ENCODE measurements at places on chromosomes 7 and 10. TPM values are rescaled to one million over a fixed set of nuclear protein-coding genes. Genes with fewer than 3 reads are reported as not detected.
A peak's percentile ranks its signal among the peaks of the same experiment; 100 is the strongest.

The ENKUR gene
- total RNA-seq: 0.11 TPM

The OR9A2 gene
- total RNA-seq: not detected

The CPXM2 gene
- not detected for total RNA-seq

The WIPF3 gene
- not detected for total RNA-seq

The CACUL1 gene
- 20.1 TPM for total RNA-seq

The ITIH5 gene
- not detected for total RNA-seq

DNA sequence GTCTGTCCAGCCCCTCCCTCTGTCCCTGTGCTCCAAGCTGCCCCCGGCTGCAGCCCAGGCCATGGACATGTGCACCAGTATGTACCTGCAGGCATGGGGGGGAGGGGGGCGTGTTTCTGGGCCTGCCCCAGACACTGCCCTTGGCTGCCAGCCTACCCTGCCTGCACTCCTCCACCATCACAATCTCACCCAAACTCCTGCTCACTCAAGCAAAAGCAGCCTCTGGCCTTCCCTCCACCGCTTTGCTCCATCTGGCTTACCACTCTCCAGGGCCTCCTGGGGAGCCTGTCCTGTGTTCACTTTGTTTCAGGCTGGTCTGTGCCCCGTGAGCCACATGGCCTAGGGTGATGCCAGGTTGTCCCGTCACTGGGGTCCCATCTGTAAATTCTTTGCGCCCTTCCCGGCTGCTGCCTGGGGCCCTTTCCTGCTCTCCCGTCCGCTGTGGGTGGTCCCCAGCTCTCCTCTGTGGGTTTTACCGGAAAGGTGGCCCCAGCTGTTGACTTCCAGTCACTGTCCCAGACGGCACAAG lies 33.3 kb upstream of the PPIF start:
- no peak overlapping the region for H3K27ac ChIP-seq
- peaks cover 34% of the 10 kb centered on the region for H3K4me1 ChIP-seq
- H3K27me3 ChIP-seq: no peaks in the 10 kb centered on the region
- DNase-seq: no peak
- peaks cover 17% of the 10 kb centered on the region for H3K36me3 ChIP-seq
- no peak overlapping the region for H3K4me3 ChIP-seq

- DNase-seq: no peak
- H3K4me3 ChIP-seq: no peak overlapping the region
- peaks cover 65% of the 10 kb centered on the region for H3K36me3 ChIP-seq
- no peaks in the 10 kb centered on the region for H3K27me3 ChIP-seq
- peaks cover 67% of the 10 kb centered on the region for H3K4me1 ChIP-seq
- H3K27ac ChIP-seq: no peak overlapping the region
Observed at GRCh38 chr10:28595613-28596012, 62.7 kb downstream of the WAC start.

GRCh38 chr10:98516352-98516751 lies 69.6 kb upstream of the HPS1 start:
- DNase-seq: no peak
- no peak overlapping the region for H3K4me3 ChIP-seq
- H3K36me3 ChIP-seq: no peaks in the 10 kb centered on the region
- H3K27me3 ChIP-seq: peaks cover 25% of the 10 kb centered on the region
- H3K4me1 ChIP-seq: no peaks in the 10 kb centered on the region

DNA sequence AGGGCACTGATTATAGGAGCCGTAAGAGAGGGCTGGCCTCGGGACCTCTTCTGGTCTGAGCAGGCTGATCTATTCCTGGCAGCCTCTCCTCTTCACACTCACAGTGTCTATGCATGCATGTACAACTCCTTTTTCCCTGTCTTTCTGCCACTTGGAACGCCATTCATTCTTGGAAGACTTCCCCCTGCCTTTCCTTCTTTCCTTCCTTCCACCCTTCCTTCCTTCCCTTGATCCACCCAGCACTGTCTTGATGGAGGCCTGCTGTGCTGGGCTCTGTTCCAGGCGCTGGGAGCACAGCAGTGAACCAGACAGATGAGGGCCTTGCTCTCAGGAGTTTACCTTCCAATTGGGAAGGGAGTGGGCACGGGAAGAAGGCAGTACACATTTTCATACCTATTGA lies 114.8 kb downstream of the SH3PXD2A start:
- H3K27ac ChIP-seq: no peak overlapping the region
- no peaks in the 10 kb centered on the region for H3K27me3 ChIP-seq
- no peaks in the 10 kb centered on the region for H3K36me3 ChIP-seq
- DNase-seq: no peak

DNA sequence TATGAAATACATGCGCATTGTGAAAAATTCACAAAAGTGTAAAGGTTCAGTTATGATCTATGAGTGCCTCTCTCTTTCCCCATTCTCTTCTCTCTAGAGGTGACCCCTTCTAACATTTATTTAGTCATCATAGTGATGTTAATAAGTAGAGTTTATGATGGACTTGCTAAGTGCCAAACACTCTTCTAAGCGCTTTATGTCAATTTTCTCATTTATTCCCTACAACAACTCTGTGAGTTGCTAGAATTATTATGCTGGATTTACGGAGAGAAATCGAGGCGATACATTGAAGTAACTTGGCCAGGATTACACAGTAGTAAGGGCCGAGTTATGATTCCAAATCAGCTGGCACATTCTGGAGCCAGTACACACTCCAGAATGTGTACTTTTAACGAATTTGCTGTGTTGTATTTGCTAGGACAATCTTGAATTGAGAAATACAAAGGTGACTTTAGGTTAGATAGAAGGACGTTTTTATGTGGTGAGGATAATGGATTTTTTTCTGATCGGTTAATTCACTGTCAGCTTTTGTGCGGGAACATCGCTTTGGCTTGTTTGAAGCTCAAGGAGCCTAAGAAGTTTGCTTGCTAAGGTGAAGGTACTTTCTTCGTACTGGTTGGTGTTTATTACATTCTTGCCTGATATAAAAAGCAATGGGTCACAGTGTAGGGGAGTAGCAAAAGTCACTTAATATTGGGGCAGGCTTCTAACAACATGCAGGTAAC lies 1.4 kb downstream of the ATRNL1 start:
- no peak overlapping the region for H3K27ac ChIP-seq
- H3K27me3 ChIP-seq: peaks cover 34% of the 10 kb centered on the region
- H3K36me3 ChIP-seq: no peaks in the 10 kb centered on the region

DNA sequence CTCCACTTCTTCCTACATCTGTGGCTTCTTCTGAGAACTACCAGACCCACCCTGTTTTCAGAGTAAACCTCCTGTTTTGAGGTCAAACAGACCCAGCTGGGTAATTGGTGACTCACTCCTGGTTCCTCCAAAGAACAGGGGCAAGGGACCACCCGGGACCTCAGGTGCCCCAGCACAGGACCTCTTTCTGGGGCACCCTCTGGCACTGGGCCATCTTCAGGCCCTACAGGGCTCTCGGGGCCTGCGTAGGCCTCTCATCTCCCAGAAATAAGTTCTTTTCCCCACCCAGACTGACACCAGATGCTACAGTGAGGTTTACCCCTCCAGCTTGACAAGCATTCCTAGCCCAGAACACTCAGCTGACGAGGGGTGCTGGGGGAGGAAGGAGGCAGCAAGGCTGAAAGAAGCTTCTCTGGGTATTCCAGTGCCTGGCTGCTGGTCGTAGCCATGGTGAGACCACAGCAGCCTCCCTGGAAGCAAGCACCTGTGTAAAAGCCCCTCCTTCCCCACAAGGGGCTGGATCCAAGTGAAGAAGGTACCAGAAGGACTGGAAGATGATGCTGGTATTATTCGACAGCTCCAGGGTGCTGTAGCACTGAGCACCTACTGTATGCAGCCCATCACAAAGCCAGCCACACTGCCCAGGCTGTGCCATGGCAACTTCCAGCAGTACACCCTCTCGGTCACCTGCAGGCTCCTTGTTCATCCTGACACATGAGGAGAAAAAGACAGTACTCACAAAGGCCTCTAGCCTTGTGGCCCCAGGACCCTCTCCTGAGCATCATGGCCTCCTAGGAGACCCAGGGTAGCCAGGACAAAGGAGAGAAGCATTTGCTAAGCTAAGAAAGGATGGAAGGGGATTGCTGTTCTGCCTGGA lies 47.4 kb downstream of the ALOX5 start:
- no peak for DNase-seq
- H3K36me3 ChIP-seq: no peaks in the 10 kb centered on the region
- peaks cover 4% of the 10 kb centered on the region for H3K27me3 ChIP-seq
- no peak overlapping the region for H3K4me3 ChIP-seq
- H3K4me1 ChIP-seq: peaks cover 35% of the 10 kb centered on the region
- peak overlapping the region; percentile 49 for H3K27ac ChIP-seq

DNA sequence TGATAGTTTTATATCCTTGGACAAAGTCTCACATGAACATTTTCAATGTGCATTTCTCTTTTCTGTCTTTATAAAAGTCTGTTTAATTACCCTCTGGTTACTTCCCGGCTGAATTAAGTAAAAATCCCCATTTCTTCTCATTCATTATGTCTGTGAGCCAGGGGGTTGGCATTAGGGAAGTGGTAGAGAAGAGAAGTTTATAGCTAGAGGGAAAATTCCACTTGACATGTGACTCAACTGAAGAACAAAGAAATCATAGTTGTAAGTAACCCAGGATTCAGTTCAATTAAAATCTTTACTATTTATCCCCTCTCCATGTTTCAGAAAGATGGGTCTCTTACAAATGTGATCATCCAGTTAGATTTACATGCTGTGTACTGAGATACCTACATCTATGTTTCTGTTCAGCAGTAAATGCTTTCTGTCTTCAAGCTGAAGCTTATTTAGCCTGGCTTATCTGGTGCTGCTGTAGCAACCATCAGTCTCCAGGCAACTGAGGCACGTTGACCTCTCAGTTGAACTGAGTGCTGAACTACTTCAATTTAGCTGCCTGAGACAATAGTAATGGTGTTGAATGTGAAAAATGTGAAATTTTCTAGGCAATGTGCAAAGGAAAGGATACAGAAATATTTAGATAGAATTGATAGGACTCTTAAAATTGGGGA lies 181.6 kb downstream of the MLLT10 start:
- peaks cover 17% of the 10 kb centered on the region for H3K4me1 ChIP-seq
- no peak for DNase-seq
- no peak overlapping the region for H3K27ac ChIP-seq
- no peak overlapping the region for H3K4me3 ChIP-seq
- H3K36me3 ChIP-seq: peaks cover 30% of the 10 kb centered on the region

- DNase-seq: peak; percentile 21
- H3K4me1 ChIP-seq: peaks cover 3% of the 10 kb centered on the region
- H3K4me3 ChIP-seq: no peak overlapping the region
- no peaks in the 10 kb centered on the region for H3K27me3 ChIP-seq
Observed at GRCh38 chr10:46096909-46097575, 51.0 kb upstream of the MSMB start.

DNA sequence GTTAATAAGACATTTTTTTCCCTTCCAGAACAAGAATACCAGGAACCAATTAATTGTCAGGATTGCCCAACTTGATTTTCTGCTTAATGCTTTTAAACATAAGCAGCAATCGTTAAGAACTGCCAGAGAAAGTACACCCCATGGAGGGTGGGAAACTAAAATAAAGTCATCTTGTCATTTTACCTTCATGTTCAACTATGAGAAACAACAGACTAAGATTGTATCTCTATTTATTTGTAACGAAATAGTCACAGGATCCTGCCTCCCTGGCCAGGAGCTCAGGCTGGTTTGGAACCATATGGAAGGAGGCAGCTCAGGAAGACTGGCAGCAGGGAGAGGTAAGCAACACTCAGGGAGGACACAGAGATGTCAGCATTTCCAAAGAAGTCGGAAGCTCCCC lies 129.6 kb downstream of the TNS3 start:
- H3K36me3 ChIP-seq: no peaks in the 10 kb centered on the region
- no peak overlapping the region for H3K4me3 ChIP-seq
- H3K27me3 ChIP-seq: no peaks in the 10 kb centered on the region
- no peak overlapping the region for H3K27ac ChIP-seq
- DNase-seq: no peak

DNA sequence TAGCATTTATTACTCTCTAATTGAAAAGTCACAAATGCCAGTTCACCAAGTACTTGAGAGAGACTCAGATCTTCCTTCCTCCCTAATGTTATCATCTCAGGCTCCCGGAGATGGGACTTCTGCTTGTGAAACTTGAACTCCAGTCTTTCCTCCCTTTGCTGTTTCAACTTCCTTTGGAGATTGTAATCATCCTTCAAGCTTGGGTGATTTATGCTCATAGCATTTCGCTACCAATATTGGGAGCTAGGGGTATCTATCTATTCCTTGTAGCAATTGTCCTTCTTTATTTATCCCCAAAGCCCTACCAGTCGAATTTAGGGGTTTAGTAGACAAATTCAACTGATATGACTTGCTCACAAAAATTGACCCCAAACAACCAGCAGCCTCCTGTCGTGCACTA lies 117.9 kb upstream of the STARD3NL start:
- no peak overlapping the region for H3K4me3 ChIP-seq
- H3K36me3 ChIP-seq: no peaks in the 10 kb centered on the region
- no peak for DNase-seq
- H3K27me3 ChIP-seq: peaks cover 2% of the 10 kb centered on the region
- no peaks in the 10 kb centered on the region for H3K4me1 ChIP-seq
- no peak overlapping the region for H3K27ac ChIP-seq

- no peaks in the 10 kb centered on the region for H3K36me3 ChIP-seq
- peaks cover 30% of the 10 kb centered on the region for H3K4me1 ChIP-seq
- H3K27ac ChIP-seq: peak overlapping the region; percentile 9
- no peak for DNase-seq
- no peak overlapping the region for H3K4me3 ChIP-seq
Observed at GRCh38 chr10:3420527-3421469, 248.2 kb upstream of the PITRM1 start.

DNA sequence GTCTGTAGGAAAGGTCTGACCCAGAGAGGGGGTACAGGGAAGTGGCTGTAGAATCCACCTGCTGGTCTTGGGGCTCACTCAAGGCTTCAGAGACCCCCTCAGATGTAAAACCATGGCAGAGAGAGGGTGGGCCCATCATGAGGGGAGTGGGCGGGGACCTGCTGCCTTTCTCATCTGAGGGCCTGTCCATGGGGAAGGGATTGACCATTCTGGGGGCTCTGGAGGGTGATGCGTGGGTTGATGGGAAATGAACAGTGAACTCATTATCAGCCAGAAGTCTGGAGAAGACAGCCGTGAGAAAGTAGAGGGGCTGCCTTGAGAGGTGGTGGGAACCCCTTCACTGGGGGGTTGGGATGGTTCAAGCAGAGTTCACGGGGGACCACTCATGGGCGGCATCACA lies 66.8 kb downstream of the MINDY4 start:
- H3K4me1 ChIP-seq: no peaks in the 10 kb centered on the region
- H3K27me3 ChIP-seq: no peaks in the 10 kb centered on the region
- no peak overlapping the region for H3K27ac ChIP-seq
- no peak for DNase-seq
- peaks cover 10% of the 10 kb centered on the region for H3K36me3 ChIP-seq
- H3K4me3 ChIP-seq: no peak overlapping the region

- no peaks in the 10 kb centered on the region for H3K36me3 ChIP-seq
- no peaks in the 10 kb centered on the region for H3K27me3 ChIP-seq
- no peak for DNase-seq
- no peak overlapping the region for H3K4me3 ChIP-seq
Observed at GRCh38 chr10:45561952-45562351, 110.6 kb downstream of the ZFAND4 start.

DNA sequence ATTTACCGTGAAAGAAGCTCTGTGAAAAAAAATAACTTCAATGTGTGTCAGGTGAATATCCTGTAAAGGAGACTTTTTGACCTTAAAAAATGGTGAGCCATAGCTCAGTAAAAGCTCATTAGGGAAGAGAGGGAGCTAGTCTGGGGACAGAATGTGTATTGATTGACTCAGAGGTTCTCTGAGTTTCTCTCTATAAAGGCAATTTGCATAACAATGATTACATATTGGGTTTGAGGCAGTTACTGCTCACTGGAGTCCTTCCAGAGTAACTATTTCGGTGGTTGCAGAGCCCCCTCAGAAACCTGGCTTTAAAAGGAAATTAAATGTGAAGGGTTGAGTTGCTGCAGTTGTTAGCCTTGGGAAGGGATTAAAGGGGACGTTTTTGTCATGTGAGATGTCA lies 181.6 kb downstream of the GALNT17 start:
- no peak overlapping the region for H3K27ac ChIP-seq
- DNase-seq: no peak
- no peaks in the 10 kb centered on the region for H3K27me3 ChIP-seq
- H3K4me3 ChIP-seq: no peak overlapping the region
- no peaks in the 10 kb centered on the region for H3K36me3 ChIP-seq

All from activated CD4-positive, alpha-beta T cell treated with anti-CD3 and anti-CD28 coated beads for 36 hours (primary cell).